ENCODE measurements at places on chromosomes 3 and 15.

DNA sequence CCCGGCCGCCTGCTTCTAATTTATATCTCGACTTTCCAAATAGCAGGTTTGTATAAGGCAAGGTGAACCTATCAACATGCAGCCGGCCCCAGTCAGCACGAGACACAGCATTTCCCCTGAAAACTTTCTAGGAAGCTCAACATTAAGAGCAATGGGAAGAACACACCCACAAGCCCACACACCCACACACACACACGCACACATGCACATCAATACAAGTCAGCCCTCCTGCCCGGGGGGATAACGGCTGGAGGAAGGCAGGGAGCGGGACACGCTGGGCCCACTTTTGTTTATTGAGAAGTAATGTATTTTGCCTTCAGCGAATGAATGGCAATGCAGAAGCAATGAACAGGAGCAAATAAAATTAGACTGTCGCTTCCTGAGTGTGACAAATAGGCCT, 83.5 kb downstream of the PCSK6 start:
- DNase-seq: no peak

DNA sequence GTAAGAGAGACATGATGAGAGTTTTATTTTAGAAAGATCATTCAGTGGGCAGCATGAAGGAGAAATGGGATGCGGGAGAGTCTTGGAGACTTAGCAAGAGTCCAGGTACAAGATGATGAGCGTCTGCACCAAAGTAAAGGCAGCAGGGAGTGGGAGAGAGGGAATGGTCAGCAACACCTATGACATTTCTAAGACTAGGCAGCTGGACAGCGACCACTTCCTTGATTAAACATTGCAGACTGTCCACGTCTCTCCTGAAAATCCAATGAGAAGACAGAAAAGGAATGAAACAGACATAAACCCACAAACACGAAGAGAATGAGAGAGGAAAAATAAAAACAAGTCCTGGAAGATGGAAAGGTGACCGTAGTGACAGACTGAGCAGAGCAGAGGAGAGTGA, 46.7 kb upstream of the HEG1 start:
- DNase-seq: no peak

GRCh38 chr3:130889416-130889946, 4.4 kb upstream of the ATP2C1 start:
- DNase-seq: no peak

DNA sequence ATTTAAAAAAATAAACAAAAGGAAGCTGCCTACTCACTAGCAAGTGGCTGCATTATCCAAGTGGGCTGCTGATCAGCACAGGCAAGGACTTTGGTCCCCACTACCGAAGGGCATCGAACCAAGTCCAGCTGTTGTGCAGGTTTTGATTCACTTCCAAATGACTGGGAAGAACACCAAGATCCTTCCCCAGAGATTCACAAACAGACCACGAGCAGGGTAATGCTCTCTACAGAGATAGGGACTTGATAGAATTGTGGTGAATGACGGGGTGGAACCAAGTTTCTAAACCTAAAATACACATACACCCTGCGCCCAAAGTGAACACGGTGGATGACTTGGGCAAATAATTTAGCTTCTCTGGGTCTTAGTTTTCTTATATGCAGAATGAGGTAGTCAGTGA, 203.7 kb upstream of the ICE2 start:
- DNase-seq: no peak

DNA sequence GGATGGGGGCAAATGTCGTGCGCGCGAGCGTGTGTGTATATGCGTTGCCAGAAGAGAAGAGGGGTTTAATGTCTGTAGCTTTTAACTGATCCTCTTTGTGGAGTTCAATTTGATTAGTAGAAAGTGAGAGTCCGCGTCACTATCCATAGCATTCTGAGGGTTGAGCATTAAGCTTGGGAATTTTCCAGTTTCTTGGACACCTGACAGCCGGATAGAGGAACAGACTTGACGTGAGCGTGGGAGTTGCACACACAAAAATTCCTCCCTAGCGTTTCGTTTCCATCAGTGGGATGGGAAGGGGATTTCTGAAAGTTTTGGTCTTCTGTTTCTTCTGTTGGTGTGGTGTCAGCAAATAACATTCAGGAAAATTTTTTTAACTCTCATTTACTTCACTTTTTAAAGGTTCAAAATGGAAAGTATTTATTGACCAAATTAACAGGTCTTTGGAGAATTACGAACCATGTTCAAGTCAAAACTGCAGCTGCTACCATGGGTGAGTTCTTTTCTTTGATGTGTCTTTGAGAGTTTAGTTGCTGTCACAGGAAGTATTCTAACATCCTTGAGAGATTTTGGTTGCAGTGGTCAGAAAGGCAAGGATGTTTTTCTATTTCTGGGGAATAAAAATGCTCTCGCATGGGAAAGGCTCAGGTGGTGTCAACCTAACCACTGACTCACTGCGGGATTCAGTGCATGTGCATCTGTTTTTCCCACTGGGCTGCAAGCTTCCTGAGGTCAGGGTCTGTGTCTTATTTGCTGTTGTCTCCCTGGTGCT, 841 bp downstream of the POGLUT1 start:
- peak; percentile 15 for DNase-seq

DNA sequence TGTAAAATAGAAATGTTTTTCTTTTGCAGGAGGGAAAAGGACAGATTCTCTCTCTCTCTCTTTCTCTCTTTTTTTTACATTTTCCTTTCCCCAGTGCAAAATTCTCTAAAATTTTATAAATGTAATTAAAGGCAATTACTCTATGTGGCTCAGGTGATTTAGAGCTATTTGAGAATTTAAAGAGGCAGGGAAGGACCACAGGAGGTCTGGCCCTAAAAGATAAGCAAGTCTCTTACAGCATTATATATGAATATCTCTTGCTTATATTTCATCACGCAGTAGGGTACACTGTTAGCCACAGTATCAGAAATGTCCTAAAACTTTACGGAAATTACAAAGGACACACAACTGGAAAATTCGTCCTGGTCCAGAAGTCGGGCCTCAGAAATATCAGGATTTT, 70.5 kb upstream of the PPIB start:
- DNase-seq: no peak

GRCh38 chr3:76403556-76403955, 618.2 kb upstream of the ZNF717 start:
- DNase-seq: no peak

- DNase-seq: no peak
These were observed 21.6 kb downstream of the SLC6A6 start for GRCh38 chr3:14423963-14424362.

DNA sequence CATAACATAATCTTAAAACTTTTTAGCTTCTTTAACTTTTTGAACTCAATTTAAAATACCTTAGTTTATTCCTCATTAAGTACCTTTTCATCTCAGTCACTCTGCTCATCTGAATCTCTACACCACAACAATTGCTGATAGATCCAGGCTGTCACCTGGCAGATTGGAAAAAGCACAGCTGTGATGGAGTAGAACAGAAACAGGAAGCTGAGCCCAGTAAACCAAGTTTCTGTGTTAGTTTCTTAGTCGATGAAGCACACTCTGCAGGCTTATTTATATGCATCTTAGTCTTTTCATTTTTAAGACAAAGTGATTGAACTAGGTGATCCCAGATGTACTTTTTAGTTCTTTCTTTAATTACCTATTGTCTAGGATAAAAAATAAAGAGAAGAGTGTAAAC, 1398.0 kb upstream of the ALCAM start:
- no peak for DNase-seq

GRCh38 chr15:47503876-47504275, 213.4 kb upstream of the SEMA6D start:
- no peak for DNase-seq

DNA sequence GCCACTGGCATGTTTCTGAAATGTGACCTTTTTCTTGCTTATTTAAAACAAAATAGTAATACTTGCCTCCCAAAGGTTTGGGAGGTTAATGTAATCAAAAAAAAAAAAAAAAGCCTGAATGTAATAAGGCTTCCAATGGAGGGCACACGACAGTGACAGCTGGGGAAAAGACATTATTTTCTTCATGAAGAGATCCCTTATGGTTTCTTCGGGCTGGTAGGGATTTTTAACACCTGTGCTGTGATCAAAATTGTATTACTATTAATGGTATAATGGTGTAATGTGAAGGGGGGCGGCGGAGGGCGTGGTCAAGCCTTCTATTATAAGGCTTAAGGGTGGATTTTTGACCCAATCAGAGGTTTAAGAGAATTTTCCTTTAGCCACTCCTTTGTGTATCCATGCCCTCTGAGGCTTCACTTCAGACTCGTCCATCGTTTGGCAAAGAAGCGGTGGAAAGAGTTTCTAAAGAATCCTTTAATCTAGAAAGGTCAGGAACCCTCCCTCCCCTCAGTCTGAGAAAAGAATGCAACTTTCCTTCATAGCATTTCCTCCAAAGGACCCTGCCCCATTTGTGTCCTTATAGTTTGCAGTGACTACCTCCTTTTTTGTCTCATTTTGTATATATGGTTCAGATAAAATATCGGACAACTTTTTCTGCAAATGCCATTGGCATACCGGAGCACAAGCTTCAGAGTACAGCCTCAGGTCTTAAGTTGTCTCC, 89.5 kb upstream of the CHD2 start:
- peak; percentile 79 for DNase-seq

DNA sequence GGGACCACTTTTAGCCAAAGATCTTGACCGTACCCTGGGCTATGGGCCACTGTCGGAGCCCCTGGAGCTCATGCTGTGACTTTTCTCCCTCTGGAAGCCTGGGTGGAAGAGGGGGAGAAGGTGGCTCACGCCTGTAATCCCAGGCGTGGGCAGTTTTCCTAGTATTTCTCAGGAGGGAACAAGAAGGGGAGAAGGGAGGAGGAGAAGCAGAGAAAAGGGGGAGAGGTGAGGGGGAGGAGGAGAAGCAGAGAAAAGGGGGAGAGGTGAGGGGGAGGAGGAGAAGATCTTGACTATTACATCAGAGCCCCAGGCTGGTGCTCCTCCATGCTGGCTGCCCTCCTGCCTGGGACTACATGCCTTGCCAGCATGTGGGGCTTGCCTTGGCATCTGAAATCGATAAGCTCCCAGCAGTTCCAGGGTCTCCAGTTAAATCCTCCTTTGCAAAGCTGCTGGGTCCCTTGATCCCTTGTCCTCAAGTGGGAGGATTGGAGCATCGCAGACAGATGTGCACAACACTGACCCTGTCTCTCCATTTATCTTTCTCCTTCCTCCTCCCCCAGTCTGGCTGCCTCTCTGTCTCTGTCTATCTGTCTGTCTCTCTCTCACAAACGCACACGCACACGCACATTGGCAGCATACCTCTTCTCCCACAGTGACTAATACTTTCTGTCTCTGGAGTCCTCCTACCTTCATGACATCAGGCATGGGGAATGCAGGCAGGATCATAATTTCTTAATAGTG, 41.6 kb downstream of the MRAS start:
- DNase-seq: no peak

Data from SHP77 (cell line).